GM04504 (cell line): ENCODE measurements at places on chromosomes 1 and 21.

GRCh38 chr1:54347955-54348699, 58.1 kb downstream of the SSBP3 start:
- no peak for DNase-seq

- DNase-seq, result peak; percentile 50
These were observed 82.6 kb downstream of the ATF6 start for GRCh38 chr1:161848676-161849075.

DNA sequence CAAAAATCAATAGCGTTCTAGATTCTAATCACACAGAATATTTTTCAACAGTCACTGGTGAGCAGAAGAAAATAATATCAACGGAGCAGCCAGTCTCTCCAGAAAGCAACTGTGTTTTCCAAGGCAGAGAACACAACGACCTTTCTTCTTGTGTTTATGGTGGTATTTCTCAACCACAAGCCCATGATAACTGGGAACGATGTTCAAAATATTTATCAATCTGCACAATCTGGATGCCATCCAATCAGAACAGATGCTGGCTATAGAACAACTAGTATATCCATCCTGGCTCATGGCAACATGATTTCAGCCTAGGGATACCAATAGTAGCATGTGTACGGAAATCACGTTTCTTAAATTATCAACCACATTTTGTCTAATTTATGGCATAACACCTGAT, 162.7 kb upstream of the RUNX1 start:
- no peak for DNase-seq

DNA sequence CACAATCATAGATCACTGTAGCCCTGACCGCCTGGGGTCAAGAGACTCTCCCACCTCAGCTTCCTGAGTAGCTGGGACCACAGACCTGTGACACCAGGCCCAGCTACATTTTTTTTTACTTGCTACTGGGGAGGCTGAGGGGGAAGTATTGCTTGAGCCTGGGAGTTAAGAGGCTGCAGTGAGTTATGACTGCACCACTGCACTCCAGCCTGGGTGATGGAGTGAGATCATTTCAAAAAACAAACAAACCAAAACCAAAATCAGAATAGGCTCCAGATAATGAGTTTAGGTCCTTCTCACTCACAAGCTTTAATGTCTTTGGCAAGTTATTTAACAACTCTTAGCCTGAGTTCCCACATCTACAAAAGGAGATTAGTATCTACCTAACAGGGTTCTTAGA, 22.8 kb downstream of the WDR26 start:
- no peak for DNase-seq

DNA sequence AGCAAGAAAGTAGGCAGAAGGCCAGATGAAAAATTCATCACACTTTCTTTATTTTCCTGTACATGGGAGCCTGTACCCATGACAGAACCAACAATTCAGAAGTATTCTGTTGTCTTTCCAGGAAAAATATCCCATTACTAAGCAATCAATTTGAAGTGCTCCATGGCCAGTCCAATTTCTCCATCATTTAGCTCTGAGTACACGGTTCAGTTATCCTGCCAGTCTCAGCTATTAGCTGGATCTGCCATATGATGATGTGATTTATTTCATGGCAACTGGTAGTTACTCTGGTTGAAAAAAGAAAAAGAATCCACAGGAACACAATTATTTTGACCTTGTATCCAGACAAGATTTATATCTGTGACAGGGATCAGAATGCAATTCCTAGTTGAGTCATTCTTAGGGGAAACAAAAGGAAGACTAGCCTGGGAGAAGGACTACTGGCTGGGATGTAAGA, 70.6 kb upstream of the GORAB start:
- DNase-seq, result peak; percentile 62

- DNase-seq, result no peak
These were observed 93.6 kb upstream of the ZNF678 start for GRCh38 chr1:227469708-227470107.

GRCh38 chr1:91790392-91790791, 95.6 kb downstream of the TGFBR3 start:
- no peak for DNase-seq

DNA sequence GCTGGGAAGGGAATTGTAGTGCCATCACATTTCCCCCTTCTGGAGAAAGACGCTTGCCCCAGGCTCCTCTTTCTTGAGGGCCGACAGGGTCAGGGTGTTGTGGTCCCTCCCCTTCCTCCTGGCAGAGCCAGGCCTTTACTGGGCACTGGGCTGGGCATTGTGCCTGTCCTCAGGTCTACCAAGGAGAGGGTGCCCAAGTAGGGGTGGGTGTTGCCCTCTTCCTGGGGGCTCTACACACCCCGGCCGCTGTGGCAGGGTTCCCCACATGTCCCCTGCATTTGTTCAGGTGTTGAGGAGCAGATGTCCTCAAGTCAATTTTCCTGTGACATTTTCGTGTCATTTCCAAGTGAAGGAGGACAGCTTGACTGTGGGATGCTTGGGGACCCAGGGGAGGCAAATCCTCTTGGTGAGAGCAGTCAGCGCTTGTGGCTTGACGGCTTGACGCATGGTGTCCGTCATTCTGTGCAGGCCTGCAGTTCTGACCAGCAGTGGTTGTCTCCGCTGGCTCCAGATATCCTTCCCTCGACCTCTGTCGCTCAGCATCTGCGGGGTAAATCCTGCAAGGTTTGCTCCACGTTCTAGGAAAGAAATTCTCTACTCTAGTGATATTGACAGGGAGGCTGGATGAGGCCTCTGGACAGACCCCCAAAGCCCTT, 181.9 kb upstream of the VAMP3 start:
- no peak for DNase-seq

- DNase-seq, result no peak
These were observed 142.7 kb downstream of the FOXD2 start for GRCh38 chr1:47580451-47580995.

GRCh38 chr1:21518774-21519455, 9.7 kb downstream of the ALPL start:
- DNase-seq, result no peak

DNA sequence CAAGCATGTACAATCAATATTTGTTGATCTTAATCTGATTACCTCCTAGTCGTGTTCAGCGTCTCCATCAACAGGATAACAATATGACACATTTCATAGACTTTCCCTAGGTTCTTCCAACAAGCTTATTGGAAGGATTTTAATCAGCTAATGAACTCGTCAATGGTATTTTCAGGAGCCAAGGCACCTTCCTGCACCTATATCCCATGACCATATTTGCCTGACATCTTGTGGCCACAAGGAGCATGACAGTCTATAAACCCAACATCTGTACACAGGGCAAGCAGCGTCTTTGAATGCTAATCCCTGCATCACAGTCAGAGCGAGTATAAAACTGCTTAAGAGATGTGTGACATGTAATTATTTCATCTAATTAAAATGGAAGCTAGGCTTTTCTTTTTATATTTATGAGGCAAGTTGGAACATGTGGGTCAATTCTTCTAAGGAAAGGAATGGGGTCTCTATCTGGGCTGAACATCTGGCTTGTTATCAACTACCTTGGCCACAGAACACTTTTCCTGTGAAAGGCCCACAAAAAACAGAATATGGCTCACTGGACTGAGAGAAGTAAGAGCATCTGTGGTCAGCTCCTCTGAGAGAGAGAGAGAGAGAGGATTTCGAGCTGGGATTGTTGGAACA, 388.8 kb downstream of the NTNG1 start:
- DNase-seq, result peak; percentile 37

GRCh38 chr21:27380303-27380702, 413.4 kb upstream of the ADAMTS5 start:
- no peak for DNase-seq

- no peak for DNase-seq
These were observed 10.5 kb downstream of the YY1AP1 start for GRCh38 chr1:155678027-155678426.

DNA sequence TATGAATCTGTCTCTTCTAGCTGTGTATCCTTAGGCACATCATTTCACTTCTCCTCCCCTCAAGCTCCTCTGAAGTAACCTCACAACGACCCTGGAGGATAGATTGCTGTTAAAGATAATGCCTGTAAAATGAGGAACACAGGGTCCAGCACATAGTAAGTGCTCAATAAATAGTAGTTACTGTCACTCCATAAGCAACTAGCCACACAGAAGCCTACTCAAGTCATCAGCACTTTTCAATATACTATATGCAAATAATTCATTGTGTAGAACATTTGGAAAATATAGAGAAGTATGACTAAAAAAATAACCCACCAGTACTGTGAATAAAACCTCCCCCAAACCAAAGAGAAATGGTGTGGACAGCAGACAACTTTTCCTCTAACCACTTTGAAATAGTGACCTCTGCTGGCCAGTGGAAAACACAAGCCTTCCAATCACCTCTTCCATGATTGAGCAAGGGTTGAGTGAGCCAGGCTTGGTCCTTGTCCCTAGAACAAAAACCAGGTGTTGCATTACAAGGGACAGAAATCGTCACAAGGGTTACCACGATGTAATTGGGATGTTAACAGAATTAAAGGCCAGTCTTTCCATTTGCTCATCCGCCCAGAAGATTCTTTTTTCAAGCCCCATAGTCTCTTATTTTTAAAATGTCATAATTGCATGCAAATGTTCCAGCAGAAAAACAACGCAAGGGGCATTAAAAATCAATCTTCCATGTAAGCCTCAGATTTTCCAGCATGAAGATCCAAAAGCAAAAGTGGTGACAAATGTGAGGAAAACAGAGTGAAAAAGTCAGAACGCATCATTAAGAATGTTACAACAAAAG, 15.7 kb upstream of the GLIS1 start:
- no peak for DNase-seq

- no peak for DNase-seq
These were observed 5.2 kb downstream of the IRF2BP2 start for GRCh38 chr1:234604495-234605398.

DNA sequence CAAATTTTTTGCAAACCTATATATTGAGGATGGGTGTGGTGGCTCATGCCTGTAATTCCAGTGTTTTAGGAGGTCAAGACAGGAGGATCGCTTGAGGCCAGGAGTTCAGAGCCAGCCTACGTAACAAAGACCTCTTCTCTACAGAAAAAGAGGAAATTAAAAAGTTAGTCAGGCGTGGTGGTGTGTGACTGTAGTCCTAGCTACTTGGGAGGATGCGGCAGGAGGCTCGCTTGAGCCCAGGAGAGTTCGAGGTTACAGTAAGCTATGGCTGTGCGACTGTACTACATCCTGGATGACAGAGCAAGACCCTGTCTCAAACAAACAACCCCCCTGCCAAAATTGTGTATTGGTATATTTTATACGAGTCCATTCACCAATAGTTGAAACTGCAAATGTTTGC, 589.7 kb downstream of the DPYD start:
- DNase-seq, result no peak

DNA sequence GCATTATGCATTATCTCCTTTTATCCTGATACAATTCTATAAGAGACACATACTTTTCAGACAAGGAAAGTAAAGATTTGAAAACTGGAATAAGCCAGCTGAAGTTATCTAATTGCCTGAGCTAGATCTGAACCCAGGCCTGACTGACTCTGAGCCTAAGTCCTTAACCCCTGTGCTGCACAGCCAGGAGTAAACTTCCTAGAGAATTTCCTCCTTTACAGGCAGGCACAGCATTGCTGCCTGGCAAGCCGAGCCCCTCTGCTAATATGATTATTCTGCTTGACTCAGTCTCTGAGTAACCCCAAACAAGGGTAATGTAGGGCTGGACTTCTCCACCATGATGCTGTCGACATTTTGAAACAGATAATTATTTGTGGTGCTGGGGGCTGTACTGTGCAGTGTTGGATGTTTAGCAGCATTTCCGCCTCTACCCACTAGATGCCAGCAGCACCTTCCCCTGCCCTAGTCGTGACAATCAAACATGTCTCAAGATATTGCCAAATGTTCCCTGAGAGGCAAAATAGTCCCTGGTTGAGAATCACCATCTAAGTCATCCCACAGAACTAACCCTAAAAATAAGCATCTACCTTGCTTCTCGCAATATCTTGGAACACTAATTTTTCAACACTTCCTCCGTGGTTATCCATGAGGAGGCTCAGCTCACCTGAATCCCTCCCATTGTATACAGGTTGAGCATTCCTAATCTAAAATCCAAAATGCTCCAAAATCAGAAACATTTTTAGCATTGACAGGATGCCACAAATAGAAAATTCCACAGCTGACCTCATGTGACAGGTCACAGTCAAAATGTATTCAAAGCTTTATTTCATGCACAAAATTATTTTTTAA, 18.5 kb downstream of the CAMK1G start:
- DNase-seq, result no peak
